NCI-H2107 (cell line): ENCODE measurements at places on chromosomes 5 and 9.

DNA sequence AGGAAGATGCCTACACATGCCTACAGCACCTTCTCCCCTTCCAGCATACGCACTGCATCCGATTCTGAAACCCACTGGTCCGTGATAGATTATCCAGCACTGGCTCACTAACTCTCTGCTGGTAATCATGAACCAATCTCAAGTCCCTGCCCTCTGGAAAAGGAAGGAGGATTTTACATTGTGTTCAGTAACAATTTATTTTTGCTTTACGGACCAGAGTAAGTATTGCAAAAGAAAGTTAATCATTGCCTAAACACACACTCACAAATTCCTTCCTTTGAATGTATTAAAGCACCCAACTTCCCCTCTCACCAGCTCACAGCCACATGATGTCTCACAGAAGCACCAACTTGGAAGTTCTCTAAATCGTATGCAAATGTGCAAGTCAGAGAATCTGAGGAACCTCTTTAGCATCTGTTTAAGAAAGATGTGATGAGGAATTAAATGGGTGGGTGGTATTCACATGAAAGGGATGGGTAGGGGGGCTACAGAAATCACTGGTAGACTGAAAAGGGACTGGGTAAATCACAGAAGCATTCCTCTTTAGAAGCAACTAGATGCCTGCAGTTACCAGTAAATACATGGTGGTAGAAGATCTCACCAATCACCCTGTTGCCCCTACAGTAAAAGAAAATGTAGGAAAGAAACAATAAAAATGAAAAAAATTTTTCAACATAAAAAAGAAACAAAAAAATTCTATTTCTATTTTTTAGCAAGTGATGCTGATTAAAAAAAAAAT is 8.4 kb downstream of the GNAQ start:
- no peak for DNase-seq

DNA sequence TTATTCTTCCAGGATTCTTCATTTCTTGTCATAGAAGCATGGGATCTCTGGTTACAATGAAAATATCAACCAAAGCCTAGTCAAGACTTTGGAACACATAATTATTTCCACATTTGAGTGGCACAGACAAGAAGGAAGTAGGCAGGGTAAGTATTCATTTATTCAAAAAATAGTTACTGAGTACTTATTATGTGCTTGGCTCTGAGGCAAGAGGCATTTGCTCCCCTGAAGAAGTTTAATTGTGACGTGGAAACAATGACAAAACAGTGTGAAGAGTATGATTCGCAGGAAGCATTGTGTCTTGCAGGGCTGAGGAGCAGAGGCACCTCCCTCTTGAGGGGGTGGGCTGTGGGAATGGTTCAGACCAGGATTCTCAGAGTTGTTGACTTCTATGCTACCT is 45.0 kb upstream of the TNFSF15 start:
- DNase-seq, result no peak

GRCh38 chr5:143495110-143495509 is 91.6 kb upstream of the NR3C1 start:
- DNase-seq, result no peak

DNA sequence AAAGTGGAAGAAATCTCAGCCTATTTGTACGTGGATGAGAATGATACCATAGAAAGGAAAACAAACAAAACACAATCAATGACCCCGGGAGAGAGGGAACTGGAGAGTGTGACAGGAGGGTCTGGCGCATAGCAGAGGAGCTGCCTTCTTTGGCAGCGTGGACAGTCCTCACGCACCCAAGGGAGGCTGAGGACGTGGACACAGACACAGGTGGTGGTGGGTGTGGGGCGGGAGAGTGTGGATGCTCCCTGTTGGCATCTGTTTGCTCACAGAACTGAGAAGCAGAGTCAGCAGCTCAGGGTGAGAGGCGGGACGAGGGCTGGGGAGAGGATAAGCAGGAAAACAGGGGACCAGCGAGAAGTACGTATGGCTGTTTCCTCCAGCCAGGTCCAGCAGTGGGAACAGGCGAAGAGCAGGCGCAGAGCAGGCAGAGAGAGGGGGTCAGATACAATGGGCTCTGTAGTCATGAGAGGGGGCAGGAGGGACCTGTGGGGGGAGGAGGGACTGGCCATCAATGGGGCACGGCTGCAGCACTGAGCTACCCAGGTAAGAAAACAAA is 10.0 kb downstream of the CMBL start:
- no peak for DNase-seq

DNA sequence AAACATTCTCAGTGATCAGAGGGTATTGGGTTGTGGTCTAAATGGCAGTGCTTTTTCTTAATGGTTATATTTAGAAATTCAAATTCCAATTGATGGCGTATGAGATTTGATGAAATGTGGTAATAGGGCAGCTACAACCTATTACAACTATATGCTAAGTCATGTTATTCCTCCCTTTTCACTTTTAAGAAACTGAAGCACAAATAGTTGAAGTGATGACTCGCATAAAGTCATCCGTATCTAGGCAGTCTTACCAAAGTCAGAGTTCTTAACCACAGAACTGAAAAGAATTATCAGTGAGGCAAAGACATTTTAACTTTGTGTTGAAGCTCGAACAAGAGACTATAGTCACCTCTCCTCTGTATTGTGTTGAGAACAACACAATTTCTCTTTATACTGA is 28.2 kb downstream of the C9orf152 start:
- DNase-seq, result no peak

GRCh38 chr9:85158512-85158911 is 489.0 kb downstream of the NTRK2 start:
- DNase-seq, result no peak

GRCh38 chr9:71897577-71897976 is 13.4 kb downstream of the ABHD17B start:
- DNase-seq, result no peak

GRCh38 chr5:175657593-175658271 is at the start of gene HRH2:
HRH2 (plus strand) TSS chr5:175658071; CDS start chr5:175683234, 25,163 bp downstream.
- DNase-seq, result no peak

DNA sequence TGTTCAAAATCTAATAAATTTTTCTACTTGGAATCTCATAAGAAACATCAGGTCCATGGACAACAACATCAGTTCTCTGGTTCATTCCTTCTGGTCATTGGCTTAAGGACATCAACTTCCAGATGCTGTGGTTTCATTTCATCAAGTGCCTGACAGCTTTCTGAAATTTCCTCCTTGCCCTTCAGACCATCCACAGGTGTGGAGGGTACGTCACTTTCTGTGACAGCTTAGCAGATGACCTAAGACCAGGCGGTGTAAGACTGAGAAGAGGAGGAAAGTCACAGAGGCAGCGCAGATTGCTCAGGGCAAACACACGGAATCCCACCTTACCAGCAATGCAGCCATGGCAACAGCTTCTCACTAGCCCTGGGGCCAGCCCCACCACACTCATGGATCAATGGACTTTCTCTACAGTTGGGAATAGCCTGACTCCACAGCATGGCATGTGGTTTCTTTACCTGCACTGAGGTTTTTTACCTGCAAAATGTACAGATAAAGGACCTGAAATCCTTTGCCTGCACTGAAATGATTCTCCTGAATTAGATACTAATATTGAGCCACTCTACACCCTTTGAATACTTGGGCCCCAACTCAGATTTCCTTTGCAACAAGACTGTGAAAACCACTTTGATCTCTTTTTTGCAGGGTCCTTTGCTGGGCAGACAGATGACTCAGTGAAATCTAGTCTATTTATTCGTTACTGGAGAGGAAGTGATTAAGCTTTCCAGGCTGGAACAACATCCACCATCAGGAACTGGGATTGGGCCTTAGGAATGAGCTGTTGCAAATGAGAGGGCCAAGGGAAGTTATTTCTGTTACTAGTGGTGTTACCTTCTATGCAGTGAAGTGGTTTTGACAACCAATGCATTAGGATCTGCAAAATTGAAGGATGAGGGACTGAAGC is 26.9 kb downstream of the TICAM2 start:
- DNase-seq, result no peak

DNA sequence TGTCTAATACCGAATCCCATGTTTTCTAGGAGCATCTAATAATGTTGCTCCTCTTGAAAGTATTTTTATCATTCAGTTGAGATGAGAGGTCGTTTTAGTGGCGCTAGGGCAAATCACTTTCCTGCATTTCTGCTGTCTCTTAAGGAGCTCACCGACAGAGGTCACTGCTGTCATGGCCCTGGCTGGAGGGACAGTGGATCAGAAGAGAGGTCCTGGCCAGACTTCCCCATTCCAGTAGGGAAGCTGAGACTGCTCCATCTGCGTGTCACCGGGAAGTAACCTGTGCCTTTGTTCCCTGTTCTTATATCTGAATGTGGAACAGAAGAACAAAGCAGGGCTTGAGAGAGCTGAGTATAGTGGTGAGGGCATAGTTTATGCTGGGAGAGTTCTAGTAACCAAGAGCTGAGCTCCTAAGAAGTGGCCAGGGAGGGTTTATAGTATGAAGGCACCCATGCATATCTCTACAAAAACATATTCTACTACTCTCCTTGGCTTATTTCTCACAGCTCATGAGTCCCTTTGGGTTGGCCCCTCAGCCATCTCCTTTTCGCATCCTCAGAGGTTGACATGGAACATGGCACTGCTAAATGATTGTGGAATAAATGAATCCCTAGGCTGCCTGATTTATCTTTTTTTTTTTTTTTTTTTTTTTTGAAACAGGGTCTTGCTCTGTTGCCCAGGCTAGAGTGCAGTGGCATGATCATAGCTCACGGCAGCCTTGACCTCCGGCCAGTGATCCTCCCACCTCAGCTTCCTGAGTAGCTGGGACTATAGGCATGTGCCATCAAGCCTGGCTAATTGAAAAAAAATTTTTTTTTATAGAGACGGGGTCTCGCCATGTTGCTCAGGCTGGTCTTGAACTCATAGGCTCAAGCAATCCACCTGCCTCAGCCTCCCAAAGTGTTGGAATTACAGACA is 27.2 kb downstream of the ATP6V0E1 start:
- no peak for DNase-seq

- DNase-seq, result no peak
Measured at GRCh38 chr9:127209220-127209619, 55.4 kb upstream of the GARNL3 start.

DNA sequence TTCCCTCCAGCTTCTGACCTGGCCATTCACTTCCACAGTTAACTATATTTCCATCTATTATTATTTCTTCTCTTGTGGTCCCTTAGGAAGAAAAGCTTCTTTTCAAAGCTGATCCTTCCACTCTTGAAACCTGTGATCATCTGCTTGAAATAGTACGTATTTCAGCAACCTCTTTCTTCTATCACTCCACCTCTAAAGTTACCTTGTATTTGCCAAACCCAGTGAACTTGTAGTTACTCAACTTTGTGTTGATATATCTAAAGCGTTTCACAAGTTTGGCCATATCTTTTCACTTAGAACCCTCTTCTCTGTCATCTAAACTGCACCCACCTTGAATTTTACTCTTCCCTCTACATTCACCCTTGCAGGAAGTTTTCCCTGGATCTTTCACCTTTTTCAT is 173.8 kb upstream of the RAD23B start:
- DNase-seq, result no peak

GRCh38 chr5:98679963-98680362 is 93.5 kb upstream of the RGMB start:
- DNase-seq, result no peak

DNA sequence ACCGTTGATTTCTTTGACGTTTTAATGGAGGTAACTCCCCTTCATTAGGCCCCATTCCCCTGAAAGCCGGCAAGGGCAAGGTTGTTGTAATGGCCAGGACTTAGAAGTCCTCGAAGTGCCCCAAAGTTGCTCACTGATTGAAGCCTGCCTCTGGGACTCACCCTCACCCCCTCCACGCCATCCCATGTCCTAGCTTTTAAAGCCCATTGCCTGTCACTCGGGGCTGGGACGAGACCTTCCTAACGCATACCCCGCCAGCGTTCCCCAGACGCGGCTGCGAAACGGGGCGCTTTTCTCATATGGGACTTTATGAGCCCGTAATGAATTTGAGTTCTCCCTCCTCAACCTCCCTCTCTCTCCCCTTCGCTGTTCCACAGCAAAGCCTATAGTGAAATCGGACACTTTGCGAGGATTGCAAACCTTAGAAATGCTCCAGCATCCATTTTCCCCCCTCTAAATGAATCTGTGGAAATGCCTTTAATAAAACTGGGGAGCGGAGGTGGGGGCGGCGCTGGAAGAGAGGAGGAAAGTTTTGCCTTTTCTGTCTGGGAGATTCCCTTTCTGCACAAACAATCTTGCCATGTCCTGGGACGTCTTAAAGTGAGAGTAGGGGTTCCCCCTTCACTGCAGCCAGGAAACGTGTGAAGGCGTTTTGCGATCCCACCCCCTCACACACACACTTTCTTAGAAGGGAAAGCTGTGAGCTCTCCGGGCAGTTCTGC is 1.5 kb downstream of the PAPPA start:
- no peak for DNase-seq

- no peak for DNase-seq
Measured at GRCh38 chr9:20579524-20580314, 42.6 kb downstream of the MLLT3 start.

- peak; percentile 33 for DNase-seq
Measured at GRCh38 chr5:173618927-173619519, 2.6 kb upstream of the BOD1 start.

DNA sequence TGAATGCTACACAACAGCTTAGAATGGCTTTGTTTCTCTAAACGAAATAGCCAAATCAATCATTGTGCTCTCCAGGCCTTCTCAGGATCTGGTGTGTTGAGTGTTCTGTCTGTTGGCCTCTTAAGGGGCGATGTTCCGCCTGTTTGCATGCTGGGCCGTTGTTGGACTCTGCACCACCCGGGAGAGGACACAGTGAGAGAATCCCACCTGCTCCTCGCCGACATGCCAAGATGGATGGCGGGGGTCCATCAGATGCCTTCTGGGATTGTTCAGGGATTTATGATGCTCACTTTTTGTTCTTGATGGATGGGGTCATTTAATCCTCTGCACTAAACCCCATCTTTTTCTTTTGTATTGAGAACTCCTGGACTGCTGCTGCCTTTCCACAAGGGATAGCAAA is 159.9 kb downstream of the NTRK2 start:
- DNase-seq, result no peak

DNA sequence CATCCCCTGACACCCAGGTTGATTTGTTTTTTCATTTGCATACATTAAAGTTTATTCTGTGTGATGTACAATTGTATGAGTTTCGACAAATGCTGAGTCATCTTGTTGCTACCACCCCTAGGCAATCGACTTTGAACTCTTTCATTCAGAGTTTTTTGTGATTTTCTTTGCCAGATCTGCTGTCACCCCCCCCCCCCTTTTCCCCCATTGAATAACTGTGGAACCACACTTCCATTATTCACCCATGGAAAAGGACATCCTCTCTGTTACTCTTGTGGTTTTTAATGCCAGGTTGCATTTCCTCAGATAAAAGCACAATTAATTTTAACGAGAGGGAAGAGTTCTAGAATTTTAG is 13.7 kb upstream of the FAM120AOS start:
- DNase-seq, result no peak
